ENCODE measurements at places on chromosomes 7 and 10. TPM values are rescaled to one million over a fixed set of nuclear protein-coding genes. Genes with fewer than 3 reads are reported as not detected.

- DNase-seq = no peak
Observed at GRCh38 chr10:113128450-113129070, 178.5 kb downstream of the TCF7L2 start.

DNA sequence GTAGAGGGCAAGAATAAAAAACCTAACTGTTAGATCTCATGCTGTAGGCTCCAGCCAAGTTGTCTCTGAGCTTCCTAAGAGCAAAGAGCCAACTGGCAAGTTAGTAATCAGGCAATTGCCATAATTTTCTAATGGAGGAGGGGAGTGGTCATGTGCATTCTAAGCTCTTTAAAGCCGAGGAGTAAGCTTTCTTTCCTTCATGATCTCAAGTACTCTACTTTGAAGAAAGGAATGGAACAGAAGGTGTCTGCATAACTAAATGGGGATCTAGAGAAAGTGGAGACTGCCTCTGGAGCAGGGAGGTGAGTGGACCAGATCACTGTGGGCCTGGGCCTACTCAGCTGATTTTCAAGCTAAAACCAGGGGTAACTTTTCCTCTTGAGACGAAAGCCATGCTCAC, 37.7 kb upstream of the TOMM7 start:
- DNase-seq = no peak

DNA sequence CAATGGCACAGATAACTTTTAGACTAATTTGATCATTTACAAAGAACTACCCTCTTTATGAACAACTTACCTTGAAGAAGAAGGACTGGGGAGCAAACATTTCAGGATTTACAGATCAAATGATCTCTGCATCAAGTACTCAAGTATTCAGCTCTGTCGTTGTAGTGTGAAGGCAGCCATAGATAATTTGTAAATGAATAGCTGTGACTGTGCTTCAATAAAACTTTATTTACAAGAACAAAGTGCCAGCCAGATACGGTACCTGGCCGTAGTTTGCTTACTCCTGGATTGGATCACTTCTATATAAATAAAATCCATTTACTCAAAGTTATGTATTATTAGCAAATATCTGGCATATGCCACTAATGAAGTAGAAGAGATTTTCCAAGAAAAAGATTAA, 388.2 kb upstream of the SEMA3A start:
- DNase-seq = no peak

GRCh38 chr7:24891311-24891735, 88.7 kb downstream of the OSBPL3 start:
- no peak for DNase-seq

DNA sequence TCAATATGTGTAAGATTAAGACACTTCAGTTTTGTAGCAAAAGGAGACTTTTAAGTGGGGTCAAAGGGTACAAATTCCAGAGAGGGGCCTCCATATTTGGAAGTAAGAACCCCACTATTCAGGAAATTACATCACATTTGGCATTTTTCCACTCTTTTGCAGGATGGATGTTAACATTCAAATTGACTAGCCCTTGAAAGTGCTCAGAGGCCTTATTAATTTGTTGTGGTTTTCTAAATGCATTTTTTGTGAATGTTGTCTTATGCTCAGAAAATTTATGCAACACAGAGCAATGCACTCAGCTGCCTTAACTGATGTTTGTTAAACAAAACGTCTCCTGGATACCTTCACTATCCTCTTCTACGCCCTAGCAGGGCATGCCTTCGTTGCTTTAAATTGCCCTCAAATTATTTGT, 50.9 kb upstream of the PDLIM1 start:
- DNase-seq = no peak

DNA sequence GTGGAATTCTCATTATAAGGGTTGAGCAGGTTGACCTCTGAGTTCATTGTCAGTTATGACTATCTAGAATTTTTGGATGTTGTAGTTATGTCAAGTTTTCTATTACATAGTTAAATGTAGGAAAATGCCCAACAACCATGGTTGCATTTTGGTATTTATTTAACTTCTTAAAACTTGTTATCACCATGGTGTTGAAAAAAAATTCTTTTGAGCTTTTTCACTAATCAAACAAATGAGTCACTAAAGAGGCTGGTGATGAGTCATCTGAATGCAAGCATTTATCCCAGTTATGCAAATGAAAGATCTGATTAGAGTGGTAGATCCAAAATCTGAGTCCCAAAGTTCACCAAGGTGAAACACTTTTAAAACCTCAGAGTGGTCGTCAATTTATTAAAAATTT, 624.7 kb upstream of the IGFBP3 start:
- peak; percentile 82 for DNase-seq

GRCh38 chr7:149097088-149097487, 6.6 kb upstream of the ZNF786 start:
- DNase-seq = no peak

GRCh38 chr10:24992512-24993133, 23.3 kb downstream of the ENKUR start:
- DNase-seq = no peak

DNA sequence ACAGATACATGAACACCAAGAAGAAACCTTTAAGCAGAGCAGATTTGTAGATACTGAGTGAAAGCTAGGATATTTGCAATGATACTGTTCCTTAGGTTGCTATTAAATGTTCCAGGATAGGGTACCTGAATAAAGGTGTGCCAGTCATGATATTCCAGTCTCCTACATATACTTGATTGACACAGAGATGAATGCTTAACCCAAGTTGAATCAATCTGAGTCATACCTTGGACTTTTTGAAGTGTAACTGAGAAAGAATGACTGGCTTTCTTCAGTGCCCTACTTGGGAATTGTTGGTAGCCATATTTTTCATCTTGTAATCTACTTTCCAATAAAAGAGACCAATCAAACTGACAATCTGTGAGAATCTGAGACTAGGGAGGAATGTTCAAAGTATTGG, 805.7 kb upstream of the GHITM start:
- peak; percentile 47 for DNase-seq

GRCh38 chr7:132393789-132394261, 182.4 kb downstream of the PLXNA4 start:
- DNase-seq = no peak

DNA sequence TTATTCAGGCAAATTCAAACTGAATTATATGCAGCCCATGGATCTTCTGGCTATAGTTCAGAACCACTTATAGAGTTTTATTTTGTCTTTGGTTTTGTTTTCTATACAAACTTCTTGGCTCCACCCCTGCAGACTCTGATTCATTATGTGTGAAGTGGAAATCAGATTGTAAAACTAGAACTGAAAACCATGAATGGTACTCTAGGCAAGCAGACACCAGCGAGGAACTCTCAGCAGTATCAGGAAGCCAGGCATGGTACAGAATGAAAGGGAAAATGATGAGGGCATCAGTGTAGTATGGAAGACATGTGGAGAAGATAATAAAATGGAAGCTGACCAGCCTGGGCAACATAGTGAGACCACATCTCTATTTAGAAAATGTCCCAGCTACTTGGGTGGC, 1026.9 kb upstream of the C7orf33 start:
- DNase-seq = no peak

- DNase-seq = no peak
Observed at GRCh38 chr7:131272086-131272485, 55.6 kb upstream of the MKLN1 start.

- no peak for DNase-seq
Observed at GRCh38 chr10:57846307-57847065, 421.2 kb downstream of the IPMK start.

GRCh38 chr7:54419209-54419608, 123.0 kb upstream of the VSTM2A start:
- no peak for DNase-seq

- DNase-seq = no peak
Observed at GRCh38 chr7:150842716-150843115, 9.6 kb upstream of the AOC1 start.

- peak; percentile 24 for DNase-seq
Observed at GRCh38 chr10:21944727-21945386, 58.7 kb downstream of the DNAJC1 start.

- no peak for DNase-seq
Observed at GRCh38 chr10:60789340-60789739, 11.1 kb downstream of the CDK1 start.

DNA sequence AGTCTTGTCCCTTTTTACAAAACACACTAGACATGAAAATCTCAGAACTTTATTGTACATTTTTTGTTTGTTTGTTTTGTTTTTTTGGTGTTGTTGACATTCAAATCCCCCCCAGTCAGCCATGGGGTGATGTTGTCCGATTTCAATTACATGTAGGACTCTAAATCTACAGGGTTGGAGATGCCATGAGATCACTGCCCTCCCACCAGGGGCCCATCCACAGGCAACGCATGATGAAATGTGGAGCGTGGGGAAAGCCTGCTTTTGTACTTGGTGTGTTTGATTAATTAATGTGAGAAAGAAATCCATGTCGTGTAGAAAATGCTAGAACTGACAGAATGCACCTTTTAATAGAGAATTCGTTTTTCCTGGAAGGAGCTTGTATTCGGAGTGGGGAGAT, 93.2 kb downstream of the ZNF22 start:
- no peak for DNase-seq

GRCh38 chr7:18408461-18408860, 87.1 kb upstream of the HDAC9 start:
- peak; percentile 24 for DNase-seq

- no peak for DNase-seq
Observed at GRCh38 chr7:137658190-137658900, 188.4 kb downstream of the DGKI start.

DNA sequence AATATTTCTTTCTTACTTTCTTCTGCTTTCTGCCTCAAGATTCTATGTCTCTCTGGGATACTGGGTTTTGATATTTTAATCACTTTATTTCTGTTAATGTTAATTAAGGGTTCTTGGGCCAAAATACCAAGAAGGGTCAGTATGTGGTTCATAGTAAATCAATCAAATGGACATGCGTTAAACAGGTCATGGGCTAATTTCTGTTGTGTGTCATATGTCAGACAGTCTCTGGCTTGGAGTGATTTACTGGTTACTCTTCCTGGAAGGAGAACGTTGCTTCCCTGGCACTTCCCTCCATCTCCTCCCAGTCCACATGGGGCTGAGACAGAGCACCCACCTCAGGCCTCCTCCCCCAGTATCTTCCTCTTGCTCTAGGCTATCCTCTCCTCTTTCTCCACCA, 489.1 kb downstream of the SUGCT start:
- no peak for DNase-seq

DNA sequence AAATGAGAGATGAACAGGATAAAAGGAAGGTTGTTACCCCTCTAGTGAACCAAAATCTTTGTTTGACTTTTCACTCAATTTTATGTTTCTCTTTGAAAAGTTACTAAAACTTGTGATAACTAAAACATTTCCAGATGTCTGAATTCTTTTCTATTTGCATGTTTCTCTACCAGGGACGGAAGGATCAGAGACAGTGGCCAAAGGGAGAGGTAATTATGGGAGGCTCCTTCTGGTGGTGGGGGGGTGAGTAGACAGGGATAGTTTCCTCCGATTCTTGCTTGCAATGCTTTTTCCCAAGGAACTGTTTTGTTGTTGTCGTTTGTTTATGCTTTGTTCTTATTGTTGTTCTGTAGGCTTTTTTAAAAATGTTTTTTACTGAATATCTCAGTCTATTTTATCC, 374.8 kb downstream of the INHBA start:
- no peak for DNase-seq

GRCh38 chr7:146960773-146961391, 844.3 kb downstream of the CNTNAP2 start:
- no peak for DNase-seq

GRCh38 chr10:122347170-122347841, 27.2 kb upstream of the PLEKHA1 start:
- no peak for DNase-seq

GRCh38 chr10:856416-857157, 74.9 kb downstream of the LARP4B start:
- DNase-seq = no peak

GRCh38 chr10:124132876-124133275, 39.5 kb upstream of the CHST15 start:
- DNase-seq = no peak

GRCh38 chr10:649798-650440, 39.5 kb downstream of the DIP2C start:
- no peak for DNase-seq

DNA sequence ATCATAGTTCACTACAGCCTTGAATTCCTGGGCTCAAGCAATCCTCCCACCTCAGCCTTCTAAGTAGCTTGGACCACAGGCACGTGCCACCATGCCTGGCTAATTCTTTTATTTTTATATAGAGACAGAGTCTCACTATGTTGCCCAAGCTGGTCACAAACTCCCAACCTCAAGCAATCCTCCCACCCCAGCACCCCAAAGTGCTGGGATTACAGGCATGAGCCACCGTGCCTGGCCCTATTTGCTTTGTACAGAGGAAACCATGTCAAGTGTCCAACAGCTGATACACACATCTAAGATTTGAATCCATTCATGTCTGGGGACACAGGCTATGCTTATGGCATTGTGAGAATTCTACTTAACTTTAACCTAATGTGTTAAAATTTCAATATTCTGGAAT, 29.9 kb upstream of the MPP7 start:
- DNase-seq = no peak

The IQUB gene
- total RNA-seq = 1.5 TPM

The INMT gene
- not detected for total RNA-seq

The DUS4L gene
- total RNA-seq = 25.4 TPM

The MYL10 gene
- not detected for total RNA-seq

The ITIH5 gene
- not detected for total RNA-seq

The ACBD7 gene
- 0.33 TPM for total RNA-seq

The STRA8 gene
- not detected for total RNA-seq

The SLC35G1 gene
- total RNA-seq = 5.3 TPM

The OPN4 gene
- not detected for total RNA-seq

The CALN1 gene
- total RNA-seq = not detected

The CRPPA gene
- total RNA-seq = 1.0 TPM

The USP54 gene
- total RNA-seq = 30.8 TPM

Data from mammary epithelial cell (primary cell).